Stimulated activated CD4-positive, alpha-beta T cell treated with anti-CD3 and anti-CD28 coated beads, TNF-alpha, amount 100 ng/mL, for 4 hours (primary cell): ENCODE measurements at places on chromosomes 2 and 18.

- DNase-seq = no peak
Measured at GRCh38 chr2:115160531-115161080, 718.2 kb downstream of the DPP10 start.

DNA sequence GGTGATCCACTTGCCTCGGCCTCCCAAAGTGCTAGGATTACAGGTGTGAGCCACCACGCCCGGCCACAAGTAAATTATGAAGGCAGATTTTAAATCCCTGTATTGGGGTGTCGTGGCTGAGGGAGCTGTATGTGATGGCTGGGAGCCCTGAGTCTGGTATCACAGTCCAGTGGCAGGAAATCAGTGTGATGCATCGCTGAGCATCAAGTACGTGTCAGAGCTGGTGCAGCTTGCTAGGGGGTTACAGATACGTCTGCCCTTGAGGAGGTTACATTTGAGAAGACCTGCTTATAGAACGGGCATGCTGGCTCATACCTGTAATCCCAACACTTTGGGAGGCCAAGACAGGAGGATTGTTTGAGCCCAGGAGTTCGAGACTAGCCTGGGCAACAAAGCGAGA is 4.3 kb downstream of the ENOSF1 start:
- DNase-seq = no peak

- DNase-seq = no peak
Measured at GRCh38 chr2:74844752-74845151, 10.8 kb downstream of the HK2 start.

DNA sequence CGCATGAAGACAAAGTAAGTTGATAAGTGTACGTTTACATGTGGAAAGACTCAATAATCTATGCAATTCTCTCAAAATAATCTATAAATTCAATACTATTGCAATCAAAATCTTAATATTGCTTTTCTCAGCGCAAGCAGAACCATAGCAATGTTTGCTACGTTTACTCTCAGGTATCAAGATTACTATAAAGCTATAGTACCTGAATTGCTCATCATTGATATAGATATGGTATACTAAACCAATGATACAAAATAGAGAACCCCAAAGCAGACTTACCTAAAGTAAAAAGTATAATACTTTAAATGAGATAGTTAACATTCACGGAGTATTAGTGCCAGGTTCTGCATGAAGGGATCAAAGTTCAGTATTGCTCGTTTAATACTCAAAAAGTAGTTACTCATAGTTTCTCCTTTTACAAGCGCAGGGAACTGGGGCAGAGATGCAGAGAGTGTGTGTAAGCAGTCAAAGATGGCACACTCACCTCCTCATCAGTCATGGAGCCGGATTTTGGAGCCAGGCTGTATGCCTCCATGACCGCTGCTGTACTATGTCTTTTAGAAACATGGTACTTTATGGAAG is 391.0 kb upstream of the ID2 start:
- no peak for DNase-seq

DNA sequence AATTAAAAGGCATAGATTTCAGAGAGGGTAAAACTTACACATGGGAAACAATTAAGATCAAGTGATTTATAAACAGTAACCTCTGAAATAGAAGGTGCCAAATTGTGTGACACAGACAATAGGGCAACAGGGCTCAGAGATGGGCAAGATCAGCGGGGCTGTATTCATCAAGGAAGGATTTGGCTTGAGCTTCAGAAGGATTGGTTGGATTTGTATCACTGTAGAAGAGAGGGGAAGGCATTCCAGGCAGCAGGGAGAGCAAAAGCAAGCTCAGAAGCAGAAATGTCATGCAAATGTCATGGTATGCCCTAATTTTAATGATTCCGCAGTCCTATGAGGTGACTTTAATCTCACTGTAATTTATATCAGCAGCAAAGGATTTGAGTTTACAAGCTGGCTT is 415.0 kb upstream of the NRP2 start:
- DNase-seq = no peak

DNA sequence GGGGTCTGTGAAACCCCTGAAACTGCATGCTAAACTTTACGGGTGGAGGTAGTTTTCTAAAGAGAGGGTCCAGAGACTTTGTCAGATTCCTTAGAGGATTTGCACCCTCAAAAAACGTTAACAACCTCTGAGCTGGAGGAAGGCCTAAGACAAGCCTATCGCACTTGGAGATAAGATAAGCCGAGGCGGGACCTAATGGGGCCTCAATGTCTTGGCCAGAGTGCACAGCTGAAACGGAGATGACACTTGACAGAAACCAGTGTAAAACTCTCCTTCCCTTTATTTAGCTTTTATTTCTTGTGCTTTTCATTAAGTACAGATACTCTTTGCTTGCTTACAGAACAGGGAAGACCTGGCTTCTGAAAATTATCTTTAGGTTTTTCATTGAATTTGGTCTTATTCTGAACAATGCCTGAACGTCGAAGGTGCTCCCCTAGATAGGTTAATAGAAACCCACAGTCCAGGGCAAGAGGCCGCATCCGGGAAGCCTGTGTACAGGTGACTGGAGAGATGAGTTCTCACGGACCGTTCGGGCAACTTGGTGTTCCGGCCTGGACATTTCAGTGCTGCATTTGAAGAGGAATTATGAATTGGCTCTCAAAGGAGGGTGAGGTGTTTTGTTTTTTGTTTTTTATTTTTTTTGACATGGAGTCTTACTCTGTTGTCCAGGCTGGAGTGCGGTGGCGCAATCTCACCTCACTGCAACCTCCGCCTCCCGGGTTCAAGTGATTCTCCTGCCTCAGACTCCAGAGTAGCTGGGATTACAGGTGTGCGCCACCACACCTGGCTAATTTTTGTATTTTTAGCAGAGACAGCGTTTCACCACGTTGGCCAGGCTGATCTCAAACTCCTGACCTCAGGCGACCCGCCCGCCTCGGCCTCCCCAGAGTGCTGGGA is 49.7 kb downstream of the SH3BP4 start:
- DNase-seq = no peak

DNA sequence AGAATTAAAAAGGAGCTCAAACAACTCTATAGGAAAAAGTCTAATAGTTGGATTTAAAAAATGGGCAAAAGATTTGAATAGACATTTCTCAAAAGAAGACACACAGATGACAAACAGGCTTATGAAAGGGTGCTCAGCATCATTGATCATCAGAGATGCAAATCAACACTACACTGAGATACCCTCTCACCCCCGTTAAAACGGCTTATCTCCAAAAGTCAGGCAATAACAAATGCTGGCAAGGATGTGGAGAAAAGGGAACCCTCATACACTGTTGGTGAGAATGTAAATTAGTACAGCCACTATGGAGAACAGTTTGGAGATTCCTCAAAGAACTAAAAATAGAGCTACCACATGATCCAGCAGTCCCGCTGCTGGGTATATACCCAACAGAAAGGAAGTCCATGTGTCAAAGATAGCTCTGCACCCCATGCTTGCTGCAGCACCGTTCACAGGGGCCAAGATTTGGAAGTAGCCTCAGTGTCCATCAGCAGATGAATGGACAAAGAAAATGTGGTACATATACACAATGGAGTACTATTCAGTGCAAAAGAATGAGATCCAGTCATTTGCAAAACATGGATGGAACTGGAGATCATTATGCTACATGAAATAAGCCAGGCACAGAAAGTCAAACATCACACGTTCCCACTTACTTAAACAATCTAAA is 46.7 kb upstream of the B3GNT7 start:
- no peak for DNase-seq

GRCh38 chr2:114864901-114865300 is 422.5 kb downstream of the DPP10 start:
- no peak for DNase-seq

DNA sequence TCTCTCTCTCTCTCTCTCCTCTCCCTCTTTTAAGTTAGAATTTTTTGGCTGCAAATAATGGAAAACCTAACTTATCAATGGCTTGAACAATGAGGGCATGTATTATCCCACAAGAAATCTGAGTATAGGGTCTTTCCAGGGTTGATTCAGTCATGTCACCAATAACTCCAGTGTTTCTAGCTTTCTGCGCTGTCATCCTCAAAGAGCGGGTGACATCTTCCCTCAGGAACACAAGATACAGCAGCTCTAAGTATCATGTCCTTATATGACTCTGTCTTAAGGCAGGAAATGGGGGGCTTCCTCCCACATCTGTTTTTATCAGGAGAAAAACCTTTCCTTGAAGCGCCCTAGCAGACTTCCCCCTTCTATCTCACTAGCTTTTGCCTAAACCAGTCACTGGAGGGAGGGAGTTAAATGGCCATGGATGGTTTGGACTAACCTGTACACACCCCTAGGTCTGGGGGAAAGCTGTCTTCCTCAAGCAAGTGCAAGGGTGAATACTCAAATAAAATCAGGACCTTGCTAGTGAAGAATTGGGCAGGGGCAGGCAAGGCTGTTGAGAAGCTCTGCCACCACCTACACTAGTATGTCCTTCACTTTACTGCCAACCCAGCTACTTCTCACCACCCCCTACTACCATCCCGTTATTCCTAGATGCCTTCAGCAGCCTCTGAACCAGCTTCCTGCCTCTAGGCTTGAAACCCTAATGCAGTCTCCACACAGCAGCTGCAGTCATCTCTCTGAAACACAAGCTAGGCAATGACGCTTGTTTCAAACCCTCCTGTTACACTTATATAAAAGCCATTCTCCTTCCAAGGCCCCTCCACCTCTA is 7.5 kb upstream of the TUBA4A start:
- no peak for DNase-seq
